ENCODE measurements at places on chromosomes 2 and 18.

DNA sequence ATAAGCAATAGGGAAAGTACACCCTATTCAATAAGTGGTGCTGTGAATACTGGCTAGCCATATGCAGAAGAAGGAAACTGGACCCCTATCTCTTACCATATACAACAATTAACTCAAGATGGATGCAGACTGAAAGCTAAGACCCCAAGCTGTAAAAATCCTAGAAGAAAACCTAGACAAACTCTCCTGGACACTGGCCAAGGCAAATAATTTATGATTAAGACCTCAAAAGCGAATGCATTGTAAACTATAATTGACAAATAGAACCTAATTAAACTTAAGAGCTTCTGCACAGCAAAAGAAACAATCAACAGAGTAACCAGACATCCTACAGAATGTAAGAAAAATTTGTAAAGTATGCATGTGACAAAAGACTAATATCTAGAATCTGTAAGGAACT, 41.1 kb upstream of the ASXL3 start:
- no peak for DNase-seq

- DNase-seq, result no peak
Observed at GRCh38 chr2:127218812-127219170, 1.3 kb downstream of the CYP27C1 start.

- no peak for DNase-seq
Observed at GRCh38 chr2:219516888-219517287, 2.6 kb downstream of the ASIC4 start.

GRCh38 chr2:240254337-240255164, 114.1 kb upstream of the OTOS start:
- DNase-seq, result no peak

GRCh38 chr2:143226714-143227541, 97.7 kb downstream of the ARHGAP15 start:
- no peak for DNase-seq

DNA sequence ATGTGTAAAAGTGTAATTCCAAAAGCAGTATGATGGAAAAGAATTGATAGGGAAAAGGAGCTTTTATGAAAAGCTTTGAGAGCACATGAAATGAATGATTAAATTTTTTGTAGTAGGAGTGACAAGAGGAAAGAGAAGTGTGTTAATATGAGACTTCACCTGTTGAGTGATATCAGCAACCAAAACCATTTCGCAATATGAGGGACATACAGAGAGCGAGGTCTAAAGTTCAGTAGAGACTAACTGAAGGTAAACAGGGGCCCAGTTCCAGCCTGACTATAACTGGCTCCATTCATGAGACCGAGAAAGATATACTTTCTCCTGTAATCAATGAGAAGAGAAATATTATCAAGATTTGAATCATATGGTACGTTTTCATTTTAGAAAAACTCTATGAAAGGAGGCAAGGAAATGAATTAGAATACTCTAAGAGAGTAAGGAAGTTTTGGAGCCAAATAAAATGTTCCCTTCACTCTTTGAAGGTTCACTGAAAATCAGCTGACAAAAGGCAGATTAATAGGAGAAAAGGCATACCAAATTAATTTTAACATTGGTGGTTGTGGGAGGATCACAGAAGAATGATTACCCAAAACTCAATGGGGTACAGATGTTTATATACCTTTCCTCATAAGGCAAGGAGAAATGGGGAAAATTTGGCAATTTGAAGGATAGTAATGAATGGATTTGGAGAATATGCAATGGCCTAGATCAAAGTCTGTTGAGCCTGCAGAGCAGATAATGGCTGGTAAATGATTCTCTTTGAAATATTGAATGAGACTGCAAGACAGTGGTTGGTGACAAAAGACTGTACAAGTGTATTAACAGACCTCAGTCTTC, 932.2 kb downstream of the TDRD15 start:
- DNase-seq, result no peak

Data from activated naive CD8-positive, alpha-beta T cell treated with anti-CD3 and anti-CD28 coated beads for 36 hours (primary cell).